T follicular helper cell (primary cell): ENCODE measurements at places on chromosomes 2 and 18.

GRCh38 chr2:165645930-165646831 is 147.9 kb downstream of the GALNT3 start:
- DNase-seq = no peak

DNA sequence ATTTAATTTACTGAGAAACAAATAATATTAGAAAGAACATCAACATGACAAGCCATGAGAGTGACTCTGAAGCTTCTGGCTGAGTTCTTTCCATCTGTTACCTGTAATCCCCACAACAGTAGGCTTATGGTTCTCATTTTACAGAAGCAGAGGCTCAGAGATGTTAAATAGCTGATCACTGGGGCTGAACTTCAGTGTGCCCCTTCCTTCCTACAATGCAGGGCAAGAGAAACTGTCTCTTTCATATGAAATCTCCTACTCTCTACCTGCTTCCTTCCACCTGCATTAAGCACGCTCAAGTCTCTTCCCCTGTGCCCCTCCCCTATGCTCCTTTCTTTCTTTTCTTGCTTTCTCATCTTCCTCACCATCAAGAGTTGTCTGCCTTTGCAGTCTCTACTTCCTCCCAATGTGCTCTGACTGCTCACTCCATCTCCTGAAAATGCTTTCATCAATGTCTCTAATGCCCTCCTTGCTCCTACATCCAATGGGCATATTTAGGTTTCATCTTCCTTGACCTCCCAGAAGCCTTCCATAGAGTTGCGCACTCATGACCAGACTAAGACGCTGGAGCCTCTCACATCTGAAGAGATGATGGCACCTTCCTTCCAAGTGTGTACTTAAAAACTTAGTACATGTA is 23.7 kb downstream of the APOB start:
- DNase-seq = no peak

DNA sequence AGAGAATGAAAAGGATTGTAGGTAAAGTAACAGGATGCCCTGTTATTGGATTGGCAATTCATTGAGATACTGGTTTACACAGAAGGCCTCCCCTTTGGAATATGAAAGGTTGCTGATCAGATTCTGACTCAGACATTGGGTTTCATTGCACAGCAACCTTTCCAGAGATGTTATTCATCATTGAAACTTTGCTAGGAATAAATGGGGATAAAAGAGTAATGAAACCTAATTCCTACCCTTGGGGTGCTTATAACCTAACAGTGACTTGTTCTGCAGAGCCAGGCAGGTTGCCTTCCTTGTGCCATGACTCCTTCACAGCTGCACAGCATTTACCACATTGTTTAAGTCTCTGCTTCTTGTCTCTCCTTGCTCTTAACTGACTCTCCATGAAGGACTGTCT is 5.0 kb downstream of the NAB1 start:
- no peak for DNase-seq

- peak; percentile 40 for DNase-seq
Measured at GRCh38 chr2:152635635-152636298, 81.5 kb downstream of the PRPF40A start.

GRCh38 chr2:71507476-71507875 is 54.1 kb downstream of the DYSF start:
- DNase-seq = no peak

DNA sequence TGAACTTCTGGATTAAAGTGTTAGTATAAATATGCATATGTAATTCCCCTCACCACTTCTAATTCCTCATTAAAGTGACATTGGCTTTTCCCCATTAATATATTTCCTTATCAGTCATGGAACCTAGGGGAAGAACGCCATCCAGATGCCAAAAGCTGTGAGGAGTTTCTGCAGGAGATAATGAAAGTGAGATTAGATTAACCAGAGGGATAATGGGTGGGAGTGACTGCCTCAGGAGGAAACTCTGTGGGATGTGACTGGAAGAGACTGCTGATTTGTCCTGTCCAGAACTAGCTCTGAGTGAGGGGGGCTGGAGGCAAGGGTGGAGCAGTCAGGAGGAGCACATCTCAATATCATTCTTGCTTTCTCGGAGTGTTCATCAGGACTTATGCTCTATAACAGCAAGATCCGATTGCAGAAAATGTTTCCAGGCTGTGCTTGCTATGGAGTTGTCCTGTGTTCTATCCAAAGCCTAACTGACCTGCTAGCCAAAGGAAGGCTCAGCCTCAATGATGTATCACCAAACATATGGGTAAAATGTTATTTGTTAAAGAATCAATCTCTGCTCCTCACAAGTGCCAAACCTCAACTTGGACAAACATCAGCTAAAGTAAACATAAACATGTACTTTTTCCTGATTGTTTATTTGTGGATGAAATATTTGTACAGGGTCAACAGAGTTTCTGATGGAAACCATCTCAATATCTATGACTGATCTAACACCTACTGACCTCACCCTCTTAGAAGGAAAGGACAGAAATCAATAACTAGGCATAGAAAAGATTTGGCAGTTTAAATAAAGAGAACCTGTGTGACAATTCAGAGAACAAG is 118.5 kb downstream of the ASXL3 start:
- DNase-seq = no peak

DNA sequence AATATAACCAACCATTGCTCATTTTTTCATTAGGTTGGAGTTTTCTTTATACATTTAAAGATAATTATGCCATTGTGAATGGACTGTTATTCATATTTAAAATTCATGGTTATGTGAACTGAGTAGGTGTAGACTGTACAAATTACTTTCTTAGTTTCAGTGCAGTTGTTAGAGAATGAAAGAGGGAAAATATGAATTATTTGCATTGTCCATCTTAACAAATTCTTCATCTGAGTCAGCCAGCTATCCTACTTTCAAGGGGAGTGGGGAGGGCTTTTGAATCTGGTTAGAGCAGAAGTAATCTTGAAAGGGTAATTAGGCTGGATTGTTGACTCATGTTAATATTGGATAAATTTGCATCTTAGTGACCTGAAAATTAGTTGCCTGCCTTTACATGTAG is 212.0 kb downstream of the MCFD2 start:
- no peak for DNase-seq

- DNase-seq = no peak
Measured at GRCh38 chr2:182280118-182280517, 146.7 kb downstream of the PDE1A start.
